Pons (tissue), 1 donor: ENCODE measurements at places on chromosomes 5 and 9.

DNA sequence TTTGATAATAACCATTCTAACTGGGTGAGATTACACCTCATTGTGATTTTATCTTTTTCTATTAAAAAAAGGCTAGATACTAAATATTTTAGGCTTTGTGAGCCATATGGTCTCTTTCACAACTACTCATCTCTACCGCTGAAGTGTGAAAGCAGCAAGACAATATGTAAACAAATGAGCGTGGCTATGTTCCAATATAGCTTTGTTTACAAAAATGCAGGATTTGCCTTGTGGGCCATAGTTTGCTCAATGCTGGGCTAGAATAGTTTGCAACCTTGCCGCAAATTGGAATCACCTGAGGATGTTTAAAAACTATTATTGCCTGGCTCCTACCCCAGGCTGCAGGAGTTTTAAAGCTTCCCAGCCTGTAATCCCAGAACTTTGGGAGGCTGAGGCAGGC, 10.2 kb upstream of the GPR150 start:
- DNase-seq: no peak

GRCh38 chr5:133606835-133607234, 5.5 kb downstream of the FSTL4 start:
- DNase-seq: no peak

GRCh38 chr9:114505187-114506081, at the start of gene WHRN:
WHRN (minus strand) TSS chr9:114505473; CDS start chr9:114504801, 672 bp downstream.
- peak; percentile 88 for DNase-seq

GRCh38 chr9:108161503-108161902, 671.9 kb upstream of the KLF4 start:
- DNase-seq: no peak

GRCh38 chr5:68745448-68745847, 348.4 kb upstream of the SLC30A5 start:
- peak; percentile 29 for DNase-seq

GRCh38 chr9:2170722-2171121, 155.6 kb downstream of the SMARCA2 start:
- DNase-seq: no peak

GRCh38 chr5:81785322-81785721, 34.4 kb upstream of the SSBP2 start:
- peak; percentile 62 for DNase-seq

- DNase-seq: no peak
These were observed 112.8 kb upstream of the SLC25A48 start for GRCh38 chr5:135721548-135722090.

DNA sequence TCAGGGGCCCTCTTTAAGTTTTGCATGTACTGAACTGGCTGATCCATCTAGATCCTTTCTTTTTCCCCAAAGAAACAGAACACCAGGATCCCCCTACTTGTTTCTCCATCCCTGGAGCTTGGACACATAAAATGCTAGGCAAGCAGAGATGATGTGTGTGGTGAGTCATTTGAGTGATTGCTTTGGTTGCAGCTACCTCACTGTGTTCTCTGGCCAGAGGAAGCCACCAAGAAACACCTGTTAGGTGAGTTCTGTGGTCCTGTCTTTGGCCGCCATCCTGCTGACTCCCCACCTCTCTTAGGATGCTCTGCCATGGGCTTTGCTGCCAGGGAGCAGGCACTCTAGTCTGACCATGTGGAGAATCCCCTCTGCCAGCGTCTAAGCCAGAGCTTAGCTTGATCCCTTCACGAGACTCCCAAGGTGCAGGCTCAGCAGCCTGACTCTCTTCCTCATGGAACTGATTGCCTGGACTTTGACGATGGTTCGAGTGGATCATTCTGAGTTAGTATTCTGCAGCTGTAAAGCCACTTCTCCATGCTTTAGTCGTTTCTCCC, 27.3 kb upstream of the DENND1A start:
- DNase-seq: no peak

GRCh38 chr5:138936225-138936967, 61.3 kb upstream of the LRRTM2 start:
- no peak for DNase-seq

DNA sequence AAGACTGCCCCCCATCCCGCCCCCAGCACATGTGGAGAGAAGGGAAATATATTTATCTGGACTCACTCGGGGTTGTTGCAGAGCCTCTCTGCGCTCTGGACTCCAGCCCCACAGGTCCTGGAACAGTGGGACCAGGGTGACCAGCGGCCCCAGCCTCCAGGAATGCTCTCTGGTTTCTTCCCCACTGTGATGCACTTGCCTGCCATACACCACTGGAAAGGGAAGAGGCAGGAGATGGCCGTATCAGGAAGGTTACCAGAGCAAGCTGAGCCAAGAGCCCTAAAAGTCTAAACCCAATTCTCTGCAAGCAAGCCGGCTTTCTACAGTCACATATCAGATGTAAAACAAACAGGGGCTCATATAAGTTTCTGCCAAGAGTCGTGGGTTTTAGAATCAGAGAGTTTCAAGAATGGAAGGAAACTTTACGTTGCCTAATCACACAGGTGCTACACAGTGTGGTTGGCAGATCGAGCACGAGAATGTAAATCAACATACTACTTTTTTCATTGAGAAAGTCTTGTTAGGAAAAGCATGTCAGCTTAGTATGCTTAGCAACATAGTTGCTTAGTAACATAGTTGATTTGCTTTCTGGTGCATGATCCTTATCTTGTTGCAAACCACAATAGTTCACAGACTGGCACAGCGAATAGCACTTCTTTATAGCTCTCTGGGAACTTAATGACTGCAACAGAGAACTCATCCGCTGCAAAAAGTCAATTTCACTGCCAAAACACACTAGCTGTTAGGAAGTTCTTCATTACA, 201.2 kb downstream of the TARS1 start:
- no peak for DNase-seq

DNA sequence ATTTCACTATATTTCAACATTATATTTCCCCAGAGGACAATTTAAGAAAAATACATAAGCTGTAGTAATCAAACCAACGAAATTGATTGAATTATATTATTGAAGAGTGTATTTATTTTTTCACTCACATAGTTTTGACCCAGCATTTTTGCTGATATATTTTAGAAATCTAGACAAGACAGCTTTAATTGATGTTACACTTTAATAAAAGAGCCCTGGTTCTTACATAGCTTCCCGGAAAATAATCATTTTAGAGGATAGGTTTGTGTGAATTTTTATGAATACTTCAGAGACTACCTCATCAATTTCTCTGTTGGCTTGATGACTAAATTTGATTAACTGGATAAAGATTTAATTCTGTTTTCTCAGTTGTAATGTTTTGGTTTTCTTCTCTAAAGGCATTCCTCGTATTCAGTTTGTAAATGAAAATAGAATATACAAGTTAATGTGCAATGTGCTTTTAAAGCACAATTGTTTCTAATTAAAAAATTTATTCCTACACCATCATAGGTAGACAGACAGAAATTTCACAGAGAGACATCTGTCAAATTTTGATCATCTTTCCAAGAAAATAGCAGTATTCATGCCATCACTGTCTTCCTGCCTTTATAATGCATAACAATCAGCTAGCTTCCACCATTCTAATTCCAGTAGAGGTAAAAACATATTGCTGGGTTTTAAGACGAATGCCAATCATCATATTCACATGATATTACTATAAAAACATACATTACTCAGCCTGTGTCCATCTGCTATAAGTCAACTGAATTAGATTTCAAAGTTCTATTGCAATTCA, 441.4 kb downstream of the CDH12 start:
- no peak for DNase-seq

GRCh38 chr5:177142098-177142611, 8.6 kb downstream of the NSD1 start:
- DNase-seq: no peak

- DNase-seq: peak; percentile 18
These were observed 381.6 kb downstream of the EFNA5 start for GRCh38 chr5:107289030-107289714.

- DNase-seq: no peak
These were observed 310.4 kb upstream of the ZNF608 start for GRCh38 chr5:125056671-125057485.

DNA sequence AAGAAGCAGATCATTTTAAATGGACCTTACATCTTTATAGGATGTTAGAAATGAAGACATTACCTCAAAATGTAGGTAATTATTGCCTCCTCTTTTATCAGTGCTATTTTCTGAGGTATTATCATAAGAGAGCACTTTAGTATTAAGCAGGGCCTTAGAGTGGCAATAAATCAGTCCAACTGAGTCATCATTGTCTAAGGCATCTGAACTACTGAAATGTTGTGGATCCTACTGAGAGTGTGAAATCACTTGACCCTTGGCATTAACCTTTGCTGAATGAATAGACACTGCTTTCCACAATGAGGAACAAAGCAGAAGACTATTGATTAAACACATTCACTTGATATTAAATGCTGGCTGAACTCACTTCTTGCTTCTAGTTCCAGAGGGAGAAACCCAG, 224.6 kb upstream of the ARRDC3 start:
- no peak for DNase-seq

DNA sequence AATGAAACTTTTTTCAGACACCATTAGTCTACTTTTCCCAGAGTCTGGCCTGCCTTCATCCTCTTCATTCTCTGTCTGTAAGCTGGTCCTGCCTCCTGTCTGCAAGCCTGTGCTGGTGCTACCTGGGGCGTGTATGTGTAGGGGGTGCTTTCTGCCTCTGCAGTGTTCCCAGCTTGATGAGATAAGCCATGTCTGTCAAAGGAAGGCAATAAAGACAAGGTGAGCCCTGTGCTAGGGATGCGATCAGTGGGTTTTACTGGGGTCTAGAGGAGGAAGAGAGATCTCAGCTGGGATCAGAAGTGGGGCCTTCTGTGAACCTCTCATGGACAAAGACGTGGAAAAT, 78.0 kb upstream of the TGFBR1 start:
- DNase-seq: no peak

GRCh38 chr5:169546346-169546745, 37.2 kb upstream of the SPDL1 start:
- DNase-seq: no peak

GRCh38 chr9:82996941-82997340, 66.0 kb downstream of the RASEF start:
- no peak for DNase-seq

DNA sequence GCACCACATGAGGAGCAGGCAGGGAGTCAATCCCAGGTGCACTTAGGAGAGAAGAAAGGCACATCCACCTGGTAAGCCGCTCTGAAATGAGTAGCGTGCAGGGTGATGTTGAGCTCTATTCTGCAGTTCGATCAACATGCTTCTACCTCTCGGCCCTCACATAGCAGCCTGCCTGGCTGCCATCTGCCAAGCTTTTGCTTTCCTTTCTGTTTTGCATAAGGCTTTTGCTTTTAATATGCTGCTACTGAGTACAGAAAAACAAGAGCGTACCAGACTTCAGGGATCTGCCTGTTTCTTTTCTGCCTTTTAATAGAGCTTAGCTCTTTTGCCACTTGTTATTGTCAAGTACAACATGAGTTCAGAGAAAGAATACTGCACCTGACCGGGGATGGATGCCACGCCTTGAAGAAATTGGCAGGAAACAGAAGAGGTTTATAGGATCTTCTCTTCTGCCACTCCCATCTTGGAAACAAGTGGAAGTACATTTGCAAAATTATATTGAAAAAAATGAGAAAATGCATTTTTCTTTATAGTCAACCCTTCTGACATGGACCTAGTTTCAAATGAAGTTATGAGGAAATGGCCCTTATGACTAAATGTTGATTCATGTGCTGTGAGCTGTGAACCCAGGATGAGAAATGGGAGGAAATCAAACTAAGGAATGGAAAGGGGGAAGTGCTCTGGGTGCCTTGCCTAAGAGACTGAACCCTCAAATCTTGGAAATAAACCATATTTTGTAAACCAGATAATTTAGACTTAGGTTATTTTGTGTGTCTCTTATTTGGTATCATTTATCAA, 4.0 kb upstream of the FCHO2 start:
- DNase-seq: no peak

GRCh38 chr9:32424616-32425015, 40.2 kb downstream of the ACO1 start:
- DNase-seq: no peak
